Stimulated activated CD4-positive, alpha-beta T cell treated with anti-CD3 and anti-CD28 coated beads, Interleukin-15, amount 100 ng/mL, for 48 hours (primary cell): ENCODE measurements at places on chromosomes 11 and 22.

GRCh38 chr11:108852701-108853100 lies 187.8 kb downstream of the DDX10 start:
- DNase-seq, result no peak

- no peak for DNase-seq
These were observed 7.2 kb upstream of the PICK1 start for GRCh38 chr22:38049812-38050619.

GRCh38 chr11:107840129-107840484 lies 18.5 kb downstream of the SLC35F2 start:
- DNase-seq, result no peak

DNA sequence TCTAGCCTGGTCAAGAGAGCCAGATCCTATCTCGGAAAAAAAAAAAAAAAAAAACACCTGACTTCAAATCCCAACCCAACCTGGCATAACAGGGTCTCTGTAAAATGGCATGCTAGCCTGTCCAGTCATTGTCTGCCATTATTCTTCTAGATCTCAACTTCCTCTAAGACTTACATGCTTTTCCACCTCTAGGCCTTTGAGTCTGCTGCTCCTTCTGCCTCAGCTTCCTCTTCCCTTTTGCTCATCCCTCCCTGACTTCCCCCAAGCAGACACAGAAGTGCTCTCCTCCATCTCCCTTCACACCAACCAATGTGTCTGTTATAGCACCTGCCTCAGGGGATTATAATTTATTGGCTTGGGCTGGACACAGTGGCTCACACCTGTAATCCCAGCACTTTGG lies 7.8 kb downstream of the STK33 start:
- no peak for DNase-seq

DNA sequence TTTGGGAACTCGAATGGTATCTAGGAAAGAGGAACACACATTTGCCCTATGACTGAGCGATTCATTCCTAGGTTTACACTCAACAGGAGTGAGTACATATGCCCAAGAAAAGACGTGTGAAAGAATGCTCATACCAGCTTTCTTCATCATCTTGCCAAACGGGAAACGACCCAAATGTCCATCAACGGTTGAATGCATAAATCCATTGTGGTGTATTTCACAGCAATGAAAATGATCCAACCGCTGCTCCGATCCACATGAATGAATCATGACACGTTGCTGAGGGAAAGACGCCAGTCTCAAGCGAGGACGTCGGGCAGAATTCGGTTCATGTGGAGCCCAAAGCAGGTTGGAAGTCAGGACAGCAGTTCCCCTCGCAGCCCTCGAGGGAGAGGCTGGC lies 71.5 kb downstream of the CYTH4 start:
- no peak for DNase-seq

- DNase-seq, result no peak
These were observed 21.0 kb upstream of the ANO1 start for GRCh38 chr11:70057080-70057479.

DNA sequence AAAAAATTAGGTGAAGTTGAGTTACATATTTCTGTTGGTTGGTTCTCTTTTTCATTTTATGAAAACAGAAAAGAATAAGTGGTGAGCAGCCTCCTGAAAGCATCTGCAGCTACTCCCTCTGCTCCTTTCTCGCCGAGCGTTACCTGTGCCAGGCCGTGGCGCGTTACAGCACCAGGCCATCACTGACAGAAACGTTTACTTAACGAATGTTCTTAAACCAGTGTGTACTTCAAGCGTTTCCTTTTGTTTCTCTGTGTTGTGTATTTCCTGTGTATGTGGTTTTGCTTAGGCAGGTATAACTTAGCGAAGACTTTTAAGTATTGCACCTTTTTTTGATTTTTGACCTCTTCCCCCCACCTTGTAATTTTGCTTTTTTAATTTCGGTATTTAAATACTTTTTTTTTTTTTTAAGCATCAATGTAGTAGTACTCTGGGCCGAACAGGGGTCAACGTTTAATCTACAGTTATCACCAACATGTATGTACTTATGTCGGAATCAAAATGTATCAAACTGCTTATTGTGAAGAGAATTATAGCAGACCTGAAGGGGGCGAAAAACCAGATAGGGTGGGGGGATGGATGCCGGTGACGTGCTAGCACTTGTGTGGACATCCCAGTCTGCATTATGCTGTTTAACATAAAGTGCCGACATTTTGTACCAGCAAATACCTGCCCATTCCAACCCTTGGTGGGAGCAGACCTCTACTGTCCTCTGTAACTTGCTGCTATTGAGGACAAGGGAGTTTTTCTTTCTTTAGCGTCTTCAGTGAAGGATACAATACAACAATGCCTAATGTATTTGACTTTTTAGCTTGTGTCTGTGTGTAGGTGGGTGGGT lies 21.6 kb upstream of the ADSL start:
- DNase-seq, result no peak

- peak; percentile 85 for DNase-seq
These were observed at the start of gene NLRX1 for GRCh38 chr11:119168471-119169281. Gene NLRX1 (plus strand): TSS chr11:119168725. CDS start chr11:119171404, 2,679 bp downstream.

DNA sequence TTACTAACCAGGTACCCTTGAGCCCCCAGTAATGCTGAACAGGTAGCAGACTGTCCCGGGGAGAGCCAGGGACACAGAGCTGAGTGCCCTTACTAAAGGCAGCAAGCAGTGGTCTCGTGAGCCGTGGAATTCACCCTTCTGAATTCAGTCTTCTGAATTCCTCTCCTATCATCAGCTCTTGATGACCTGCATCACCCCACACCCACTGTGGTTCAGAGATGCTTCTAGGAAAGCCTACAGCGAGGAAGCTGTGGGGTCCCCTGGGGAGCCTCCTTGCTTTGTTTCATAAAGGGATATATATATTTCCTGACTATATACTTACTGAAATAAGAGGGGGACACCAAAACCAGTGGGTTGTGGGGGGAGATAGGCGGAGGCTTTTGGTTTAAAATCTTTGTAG lies 2.6 kb downstream of the SPATA19 start:
- no peak for DNase-seq
